ENCODE measurements at places on chromosomes 2 and 18.

GRCh38 chr2:206736935-206737334, 18.7 kb upstream of the DYTN start:
- DNase-seq: no peak

DNA sequence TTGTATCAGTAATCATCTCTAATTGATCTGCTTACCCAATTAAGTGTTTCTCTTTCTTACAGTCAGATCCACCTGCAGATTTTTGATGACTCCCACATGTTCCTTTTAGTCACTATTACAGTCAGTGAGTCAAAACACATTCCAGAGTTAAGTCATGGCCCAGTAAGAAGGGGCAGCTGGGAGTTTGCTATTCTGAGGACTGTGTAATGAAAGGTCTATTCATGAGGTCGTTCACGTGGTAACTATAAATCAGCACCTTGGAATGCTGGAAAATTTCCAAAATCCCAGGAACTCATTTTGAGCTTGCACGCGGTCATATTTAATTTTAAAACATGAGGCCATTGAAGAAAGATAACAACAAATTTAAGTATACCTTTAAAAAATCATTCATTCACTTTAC, 252.5 kb downstream of the XIRP2 start:
- no peak for DNase-seq

DNA sequence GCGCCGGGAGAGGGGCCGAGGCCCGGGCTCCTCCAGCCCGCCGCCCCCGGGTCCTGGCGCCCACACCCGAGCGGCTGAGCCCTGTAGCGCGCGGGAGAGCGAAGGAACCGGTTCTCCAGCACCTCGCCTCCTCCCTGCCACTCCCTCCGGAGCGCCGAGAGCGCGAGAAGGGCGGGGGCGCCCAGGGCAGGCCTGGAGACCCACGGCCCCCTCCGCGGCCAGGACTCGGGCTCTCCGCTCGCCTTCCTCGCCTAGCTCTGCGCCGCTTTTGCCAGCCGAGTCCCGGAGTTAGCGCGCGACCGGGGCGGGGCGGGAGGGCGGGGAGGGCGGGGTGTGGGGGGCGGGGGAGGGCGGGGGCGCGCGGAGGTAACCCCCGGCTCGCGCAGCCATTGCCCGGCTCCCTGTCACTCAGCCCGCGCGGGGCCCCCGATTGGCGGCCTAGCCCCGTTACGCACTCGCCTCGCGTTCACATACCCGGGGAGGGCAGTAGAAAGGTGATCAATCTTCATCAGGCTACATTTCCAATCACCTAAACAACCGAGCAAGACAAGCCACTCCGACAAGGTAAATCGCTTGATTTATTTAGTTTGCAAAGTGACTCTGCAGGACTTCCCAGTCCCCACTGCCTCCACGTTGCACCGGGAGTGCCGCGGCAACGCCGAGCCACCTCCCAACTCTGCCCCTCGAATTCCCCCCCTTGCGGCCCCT, at the start of gene OTX1:
OTX1 (plus strand) TSS at position 497 of the 708 bp plus-strand sequence. CDS start 2,161 bp downstream, outside the sequence.
- DNase-seq: peak; percentile 18

GRCh38 chr18:58390399-58390798, 238.5 kb downstream of the ALPK2 start:
- no peak for DNase-seq

DNA sequence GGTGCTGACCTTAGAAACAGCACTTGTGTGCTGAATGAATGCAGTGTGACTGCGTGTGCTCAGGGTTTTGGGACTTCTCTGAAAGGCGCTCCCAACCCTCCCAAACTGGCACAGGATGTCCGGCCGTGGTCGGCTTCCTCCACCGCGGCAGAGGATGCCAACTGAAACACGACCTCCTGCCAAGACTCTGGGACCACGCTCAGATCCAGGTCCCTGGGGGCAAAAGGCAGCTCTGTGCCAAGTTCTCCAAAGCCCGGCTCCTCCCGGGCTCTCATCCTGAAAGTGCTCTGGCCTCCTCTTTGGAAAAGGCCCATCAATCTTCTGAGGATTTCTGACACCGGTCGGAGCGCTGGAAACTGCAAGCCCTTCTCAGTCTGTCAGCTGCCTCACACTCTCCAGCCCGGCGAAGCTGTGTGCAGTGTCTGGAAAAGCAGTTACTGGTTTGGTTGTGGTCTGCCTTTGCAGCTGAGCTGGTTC, 32.3 kb upstream of the ZBTB7C start:
- DNase-seq: no peak

DNA sequence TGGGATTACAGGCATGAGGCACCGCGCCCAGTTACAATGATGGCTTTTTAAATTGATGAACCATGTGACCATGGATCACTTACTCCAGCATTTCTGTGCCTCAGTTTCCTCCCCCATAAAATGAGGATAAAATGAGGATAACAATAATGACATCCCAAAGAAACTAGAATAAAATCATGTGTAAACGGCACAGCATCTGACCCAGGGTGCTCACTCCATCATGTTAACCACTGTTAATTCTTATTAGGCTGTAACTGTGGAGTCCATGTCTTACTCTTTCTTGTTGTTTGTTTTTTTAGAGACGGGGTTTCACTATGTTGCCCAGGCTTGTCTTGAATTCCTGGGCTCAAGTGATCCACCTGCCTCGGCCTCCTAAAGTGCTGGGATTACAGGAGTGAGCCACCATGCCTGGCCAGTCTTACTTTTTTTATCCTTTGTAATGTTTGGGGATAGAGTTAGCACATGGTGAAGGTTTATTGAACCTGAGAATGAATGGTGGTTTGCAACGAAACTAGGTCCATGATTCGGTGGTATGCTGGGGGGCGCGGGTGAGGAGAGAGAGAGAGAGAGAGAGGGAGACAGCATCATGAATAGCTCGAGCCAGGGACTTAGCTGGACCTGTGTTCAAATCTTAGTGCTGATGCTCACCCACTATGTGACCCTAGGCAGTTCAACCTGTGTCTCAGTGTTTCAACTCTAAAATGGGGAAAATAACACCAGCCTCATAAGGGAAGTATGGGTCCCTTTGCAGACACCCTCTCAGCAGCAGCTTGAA, 52.3 kb downstream of the MYCN start:
- no peak for DNase-seq

DNA sequence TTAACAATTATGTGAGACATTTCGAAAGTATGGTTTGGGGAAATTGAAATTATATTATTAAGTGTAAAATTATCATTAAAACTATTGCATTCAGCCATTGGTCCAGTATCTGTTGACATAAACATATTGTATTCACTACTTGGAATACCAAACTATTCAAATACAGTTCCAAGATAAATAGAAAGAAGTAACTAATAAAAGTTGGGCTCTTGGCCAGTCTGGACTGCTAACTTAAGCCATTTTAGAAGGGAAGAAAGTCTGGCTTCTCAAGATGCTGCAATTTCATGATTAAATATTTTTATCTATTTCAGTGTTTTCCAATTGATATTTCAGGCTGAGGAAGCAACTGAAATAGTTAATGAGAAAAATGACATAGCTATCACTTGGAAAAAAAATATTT, 109.8 kb upstream of the CHRNA1 start:
- no peak for DNase-seq

DNA sequence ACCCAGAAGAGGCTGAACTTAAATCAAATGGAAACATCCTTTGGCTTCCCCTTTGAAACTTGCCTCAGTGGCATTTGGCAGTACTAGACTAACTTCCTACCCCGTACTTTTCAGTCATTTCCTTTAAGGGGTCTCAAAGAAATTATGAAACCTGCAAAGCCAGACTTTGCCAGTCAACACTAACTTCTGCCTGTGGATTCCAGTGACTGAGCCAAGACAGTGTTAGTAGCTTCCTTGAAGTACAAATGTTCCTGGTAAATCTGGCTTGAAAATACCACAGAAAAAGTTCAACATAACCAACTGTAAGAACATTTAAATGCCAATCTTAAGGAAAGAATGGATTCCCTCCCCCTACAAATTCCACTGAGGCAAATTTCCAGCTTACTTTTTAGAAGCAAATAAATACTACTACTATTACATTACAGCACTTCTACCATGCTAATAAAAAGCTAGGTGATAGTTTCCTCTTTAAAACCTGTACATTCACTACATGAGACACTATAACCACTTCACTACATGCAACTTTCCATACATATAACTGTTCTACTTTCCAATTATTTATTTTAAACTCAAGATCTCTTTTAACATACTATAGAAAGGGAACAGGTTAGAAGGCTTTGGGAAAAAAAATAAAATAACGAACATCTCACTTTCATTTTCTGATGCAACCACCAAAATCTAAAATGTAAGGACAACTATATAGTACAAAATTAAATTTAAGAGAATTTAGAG, 2.4 kb downstream of the PELI1 start:
- DNase-seq: no peak

DNA sequence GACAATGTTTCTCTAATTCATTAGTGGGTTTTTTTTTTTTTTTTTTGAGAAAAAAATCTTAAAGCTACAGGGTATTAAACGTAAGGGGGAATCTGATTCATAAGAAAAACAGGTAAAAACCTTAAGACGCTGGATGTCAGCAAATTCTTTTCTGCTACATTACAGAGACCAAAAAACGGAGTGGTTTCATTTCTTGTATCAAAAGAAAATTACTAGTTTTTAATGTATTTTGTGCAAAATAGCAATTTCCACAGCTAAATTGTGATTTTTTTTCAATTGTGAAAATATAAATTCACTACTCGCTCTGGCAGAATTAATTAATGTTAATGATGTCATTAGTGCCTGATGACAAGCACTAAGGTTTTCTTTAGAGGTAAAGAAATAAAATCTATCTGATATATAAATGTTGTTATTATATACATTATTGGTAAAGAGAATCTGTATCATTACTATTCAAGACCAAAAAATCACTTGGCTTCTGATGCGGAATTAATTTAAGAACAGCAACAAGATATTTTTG, 9.9 kb downstream of the OTX1 start:
- DNase-seq: no peak

DNA sequence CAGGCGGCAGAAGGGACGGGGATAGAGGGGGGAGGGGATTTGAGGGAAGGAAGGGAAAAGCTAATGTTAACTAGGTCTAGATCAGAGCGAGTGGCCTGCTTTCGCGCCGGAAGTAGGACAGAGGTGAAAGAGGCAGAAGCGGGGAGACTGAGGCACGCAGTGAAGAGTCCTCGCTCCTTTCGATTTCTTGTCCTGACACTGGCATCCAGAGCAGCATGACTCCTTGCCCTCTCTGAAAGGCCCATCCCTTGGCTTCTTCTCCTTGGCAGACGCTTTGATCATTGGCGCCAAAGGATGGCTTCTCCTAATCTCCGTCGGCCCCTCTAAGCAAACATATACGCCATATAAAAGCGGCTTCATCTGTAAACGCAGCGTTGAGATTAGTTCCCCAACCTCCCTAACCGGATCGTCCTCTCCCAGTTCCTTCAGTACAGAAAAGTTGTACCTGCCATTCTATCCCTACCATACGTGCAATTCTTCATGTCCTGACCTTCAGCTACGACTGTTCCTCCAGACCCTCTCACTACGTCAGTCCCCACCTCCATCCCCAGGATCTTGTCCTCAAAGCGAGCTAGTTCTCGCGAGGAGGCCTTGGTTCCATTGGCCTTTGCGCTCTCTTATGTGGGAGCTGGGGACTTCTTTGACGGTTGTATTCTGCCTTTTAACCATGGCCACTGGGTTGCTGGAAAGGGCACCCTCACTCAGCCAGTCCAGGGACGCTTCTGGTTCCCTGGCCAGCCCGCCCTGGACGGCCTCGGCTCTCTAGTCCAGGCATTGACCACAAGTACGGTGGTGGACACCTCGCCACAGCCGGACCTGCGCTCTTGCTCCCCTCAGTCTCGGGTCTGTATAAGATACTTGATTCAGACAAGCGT, 857 bp upstream of the NEUROD1 start:
- no peak for DNase-seq

GRCh38 chr2:62089658-62090057, 106.3 kb upstream of the B3GNT2 start:
- no peak for DNase-seq

GRCh38 chr2:6526093-6526824, 339.4 kb downstream of the CMPK2 start:
- no peak for DNase-seq

DNA sequence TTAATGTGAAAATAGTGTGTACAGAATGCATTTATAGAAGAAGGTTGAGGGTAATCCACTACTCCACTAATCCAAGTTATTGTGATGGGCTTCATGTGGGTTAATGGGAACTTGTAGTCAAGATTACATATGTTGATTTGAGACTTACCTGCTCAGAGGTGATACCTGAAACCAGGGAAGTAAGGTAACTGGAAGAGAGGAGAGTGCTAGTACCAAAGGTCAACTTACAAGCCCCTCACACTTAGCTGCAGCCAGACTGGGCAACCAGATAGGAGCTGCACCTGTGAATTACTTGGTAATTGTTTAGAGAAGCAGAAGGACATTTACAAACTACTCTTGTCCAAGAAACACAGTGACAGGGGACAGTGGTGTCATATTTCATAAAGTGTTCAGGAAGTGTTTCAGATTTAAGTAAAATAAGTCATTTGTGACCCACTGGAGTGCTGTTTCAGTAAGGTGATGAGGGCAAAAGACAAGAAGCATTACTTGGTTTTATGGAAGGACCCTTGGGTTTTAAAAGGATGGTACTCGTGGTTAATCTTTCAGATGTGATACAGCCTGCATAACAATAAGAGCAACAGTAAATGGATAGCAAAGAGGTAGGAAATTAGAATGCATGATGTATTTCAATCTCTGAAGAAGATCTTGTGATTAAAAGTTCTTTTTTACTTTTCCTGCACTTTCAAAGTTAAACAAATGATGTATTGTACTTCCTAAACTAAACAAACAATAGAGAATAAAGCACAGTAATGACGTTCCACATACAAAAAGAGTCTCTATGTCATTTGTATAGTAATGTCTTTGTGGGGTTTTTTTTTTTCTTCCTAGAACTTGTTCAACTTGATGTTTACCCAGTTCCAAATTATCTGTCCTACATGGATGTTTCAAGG, 189.3 kb downstream of the PHLPP1 start:
- DNase-seq: no peak

- no peak for DNase-seq
Observed at GRCh38 chr2:227782804-227783203, 30.8 kb upstream of the CCL20 start.

- no peak for DNase-seq
Observed at GRCh38 chr18:62979176-62979575, 263.8 kb downstream of the PHLPP1 start.

GRCh38 chr2:118609138-118609537, 238.3 kb downstream of the EN1 start:
- no peak for DNase-seq

GRCh38 chr2:41000906-41001305, 549.0 kb upstream of the SLC8A1 start:
- DNase-seq: no peak

DNA sequence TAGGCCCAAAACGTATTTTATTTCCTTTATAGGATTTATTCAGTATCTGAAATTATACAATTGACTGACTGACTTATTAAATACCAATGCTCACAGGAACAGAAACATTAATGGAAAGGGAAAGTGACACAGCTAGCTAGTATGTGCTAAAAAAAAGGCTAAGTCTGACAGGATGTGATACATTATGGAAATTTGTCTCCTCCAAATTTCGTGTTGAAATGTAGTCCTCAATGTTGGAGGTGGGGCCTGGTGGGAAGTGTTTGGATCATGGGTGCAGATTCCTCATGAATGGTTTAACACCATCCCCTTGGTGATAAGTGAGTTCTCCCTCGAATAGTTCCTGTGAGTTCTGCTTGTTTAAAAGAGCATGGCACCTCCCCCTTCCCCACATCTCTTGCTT, 70.6 kb upstream of the WDR75 start:
- DNase-seq: no peak

- DNase-seq: no peak
Observed at GRCh38 chr2:167187978-167188967, 300.0 kb downstream of the XIRP2 start.

GRCh38 chr18:42141439-42141838, 186.4 kb downstream of the PIK3C3 start:
- DNase-seq: no peak
